ENCODE measurements at places on chromosomes 12 and 14.

GRCh38 chr12:94244165-94245133, 96.1 kb downstream of the PLXNC1 start:
- no peak for DNase-seq

DNA sequence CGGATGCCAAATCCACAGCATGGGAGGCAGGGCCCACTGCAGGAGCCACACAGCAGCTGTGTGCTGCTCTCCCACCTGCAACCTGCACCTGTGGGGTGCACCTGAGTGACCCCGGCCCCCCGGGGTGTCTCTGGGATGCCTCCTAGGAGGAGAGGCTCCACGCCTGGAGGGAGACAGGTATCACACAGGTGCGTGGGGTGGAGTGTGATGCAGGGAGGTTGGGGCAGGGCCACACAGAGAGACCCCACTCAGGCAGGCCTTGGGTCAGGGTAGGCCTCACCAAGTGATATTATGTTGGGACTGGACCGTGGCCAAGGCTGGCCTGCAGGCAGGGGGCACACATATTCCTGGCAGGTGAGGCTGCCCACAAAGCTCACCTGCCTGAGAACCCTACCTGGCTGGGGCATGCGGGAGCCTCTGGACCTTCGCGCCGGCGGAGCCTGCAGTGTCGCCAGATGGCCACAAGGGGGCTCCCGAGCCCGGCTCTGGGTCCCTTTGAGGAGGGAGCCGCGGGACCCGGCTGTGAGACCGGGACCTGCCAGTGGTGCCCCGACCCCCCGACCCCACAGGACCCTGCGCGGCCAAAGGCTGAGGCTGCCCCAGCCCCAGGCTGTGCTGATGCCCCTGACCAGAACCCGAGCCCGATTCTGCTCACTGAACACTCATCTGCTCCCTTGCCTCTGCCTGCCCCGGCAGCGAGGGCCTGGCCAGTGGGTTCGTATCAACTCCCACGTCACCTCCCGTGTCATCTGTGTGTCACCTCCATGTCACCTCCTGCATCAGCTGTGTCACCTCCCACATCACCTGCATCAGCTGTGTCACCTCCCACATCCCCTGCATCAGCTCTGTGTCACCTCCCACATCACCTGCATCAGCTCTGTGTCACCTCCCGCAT, 11.4 kb downstream of the TMEM121 start:
- DNase-seq = no peak

DNA sequence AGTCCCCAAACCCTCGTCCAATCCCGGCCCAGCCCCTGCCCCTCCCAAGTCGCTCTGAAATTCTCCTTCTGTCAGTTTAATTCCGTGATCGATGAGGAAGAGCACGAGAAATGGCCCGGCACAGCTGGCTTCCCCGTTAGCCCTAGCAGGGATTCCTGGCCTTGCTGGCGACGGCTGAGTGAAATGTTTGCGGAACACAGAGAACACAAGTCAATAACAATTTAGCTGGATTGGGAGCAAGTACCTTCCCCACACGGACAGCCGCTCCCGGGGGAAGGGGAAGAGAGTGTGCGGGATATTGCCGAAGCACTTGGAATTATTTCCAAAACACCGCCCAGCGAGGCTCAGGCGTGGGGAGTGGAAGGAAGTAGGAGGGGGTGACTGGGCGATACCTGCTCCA, 134.6 kb downstream of the RBM19 start:
- no peak for DNase-seq

- DNase-seq = no peak
Observed at GRCh38 chr12:131139363-131140068, 185.8 kb downstream of the ADGRD1 start.

Data from NCI-H2081 treated with DMSO at 0.1 percent for 48 hours (cell line).